Left cardiac atrium (tissue), 4 donors: ENCODE measurements at places on chromosomes 3 and 15. TPM values are rescaled to one million over a fixed set of nuclear protein-coding genes. Genes with fewer than 3 reads are reported as not detected.

Gene VILL
- total RNA-seq: 6.2 TPM

GRCh38 chr3:194103983-194104751, 31.8 kb upstream of the HES1 start:
- no peak for DNase-seq

DNA sequence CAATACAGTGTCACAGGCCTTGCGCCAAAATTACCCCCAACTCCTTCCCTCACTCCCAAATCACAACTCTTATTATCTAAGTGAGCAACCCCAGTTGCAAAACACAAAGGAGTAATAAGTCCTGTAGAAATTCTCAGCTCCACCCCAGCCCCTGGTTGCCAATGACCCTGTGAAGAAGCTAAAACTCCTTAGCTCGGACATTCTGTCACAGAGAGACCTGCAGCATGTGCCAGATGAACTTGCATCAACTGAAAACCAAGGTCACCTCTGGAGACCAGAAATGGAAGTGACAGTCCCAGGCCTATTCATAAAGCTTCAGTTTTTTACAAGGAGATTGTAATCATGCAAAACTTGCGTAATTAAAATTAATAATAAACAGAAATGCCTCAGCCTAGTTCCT, 55.2 kb downstream of the RBPMS2 start:
- DNase-seq: no peak

DNA sequence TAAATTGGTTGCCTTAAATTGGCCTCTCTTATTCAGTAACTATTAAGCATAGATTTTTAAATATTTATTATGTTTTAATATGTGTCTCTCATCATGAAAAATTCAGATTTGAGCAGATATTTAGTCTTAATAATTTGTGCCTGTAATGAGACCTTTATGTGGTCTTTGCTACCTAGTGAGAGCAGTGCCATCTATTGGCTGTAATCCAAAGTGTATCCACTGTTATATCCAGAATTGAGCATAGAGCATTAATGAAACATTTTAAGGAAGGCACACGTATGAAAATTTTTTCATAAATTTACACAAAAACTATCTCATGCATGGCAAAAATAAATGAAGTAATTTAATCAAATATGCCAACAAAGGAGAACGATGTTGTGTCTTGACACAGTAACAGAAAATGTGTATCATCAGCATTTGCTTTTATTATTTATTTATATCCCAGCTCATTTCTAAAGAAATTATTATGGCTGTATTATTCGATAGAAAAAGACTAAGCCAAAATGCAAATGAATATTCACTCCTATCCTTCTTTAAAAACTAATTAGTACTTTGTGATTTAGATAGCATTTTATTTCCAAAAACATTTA, 203.5 kb downstream of the RSRC1 start:
- no peak for DNase-seq

Gene TMEM266
- total RNA-seq: 0.12 TPM

- no peak for DNase-seq
Observed at GRCh38 chr3:11956781-11957180, 47.4 kb upstream of the SYN2 start.

Gene ZNF502
- 4.4 TPM for total RNA-seq

DNA sequence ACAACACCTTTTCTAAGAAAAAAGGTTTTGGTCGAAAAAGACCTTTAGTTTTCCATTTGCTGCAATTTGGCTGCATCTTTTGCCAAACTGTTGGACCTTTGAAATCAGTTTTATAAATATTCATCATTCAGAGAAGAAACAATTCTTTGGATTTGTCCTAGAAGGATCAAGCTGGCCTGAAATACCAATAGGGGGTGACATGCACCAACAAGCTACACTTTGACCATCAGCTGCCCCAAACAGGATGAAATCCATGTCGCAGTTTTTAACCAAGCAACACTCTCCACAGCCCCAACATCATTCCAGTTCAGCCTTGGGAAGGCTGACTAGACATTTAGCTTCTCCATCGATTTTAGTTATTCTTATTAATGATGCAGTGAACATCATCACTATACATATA, 9.8 kb downstream of the RPL15 start:
- no peak for DNase-seq

GRCh38 chr3:55906896-55907295, 419.8 kb upstream of the WNT5A start:
- no peak for DNase-seq

DNA sequence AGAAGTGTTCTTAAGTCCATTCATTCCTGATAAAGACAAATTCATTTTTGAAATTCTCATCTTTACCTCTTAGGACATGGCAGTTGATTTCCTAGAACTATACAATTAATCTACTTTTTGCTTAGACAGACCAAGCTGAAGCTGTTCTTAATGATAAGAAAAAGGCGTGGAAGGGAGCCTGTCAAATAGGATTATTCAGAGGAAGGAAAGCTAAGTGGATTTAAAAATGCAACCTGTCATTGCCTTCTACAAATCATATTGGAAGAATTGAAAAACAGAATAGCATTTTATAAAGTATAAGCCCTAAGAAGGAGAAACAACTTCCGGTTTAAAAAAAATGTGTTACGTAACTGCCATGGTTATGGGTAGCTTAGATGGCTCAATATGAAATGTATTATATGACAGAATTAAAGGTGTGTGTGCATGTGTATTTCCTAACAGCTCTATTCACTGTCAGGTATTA, 81.2 kb upstream of the RAP2B start:
- no peak for DNase-seq

DNA sequence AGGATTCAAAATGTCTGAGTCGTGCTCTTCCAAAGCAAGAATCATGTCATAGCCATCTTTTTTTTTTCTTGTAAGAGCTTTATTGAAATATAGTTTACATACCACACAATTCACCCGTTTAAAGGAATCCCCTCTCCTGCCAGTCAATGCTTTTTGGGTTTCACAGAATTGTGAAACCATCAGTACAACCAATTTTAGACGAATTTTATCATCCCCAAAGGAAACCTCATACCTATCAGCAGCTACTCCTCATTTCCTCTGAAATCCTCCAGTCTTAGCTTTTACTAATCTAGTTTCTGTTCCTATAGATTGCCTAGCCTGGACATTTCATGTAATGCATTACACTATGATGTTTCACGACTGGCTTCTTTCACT, 39.6 kb downstream of the ADIPOQ start:
- DNase-seq: no peak

- no peak for DNase-seq
Observed at GRCh38 chr3:58392181-58392580, 41.5 kb downstream of the PDHB start.

Gene PLXND1
- total RNA-seq: 112 TPM

DNA sequence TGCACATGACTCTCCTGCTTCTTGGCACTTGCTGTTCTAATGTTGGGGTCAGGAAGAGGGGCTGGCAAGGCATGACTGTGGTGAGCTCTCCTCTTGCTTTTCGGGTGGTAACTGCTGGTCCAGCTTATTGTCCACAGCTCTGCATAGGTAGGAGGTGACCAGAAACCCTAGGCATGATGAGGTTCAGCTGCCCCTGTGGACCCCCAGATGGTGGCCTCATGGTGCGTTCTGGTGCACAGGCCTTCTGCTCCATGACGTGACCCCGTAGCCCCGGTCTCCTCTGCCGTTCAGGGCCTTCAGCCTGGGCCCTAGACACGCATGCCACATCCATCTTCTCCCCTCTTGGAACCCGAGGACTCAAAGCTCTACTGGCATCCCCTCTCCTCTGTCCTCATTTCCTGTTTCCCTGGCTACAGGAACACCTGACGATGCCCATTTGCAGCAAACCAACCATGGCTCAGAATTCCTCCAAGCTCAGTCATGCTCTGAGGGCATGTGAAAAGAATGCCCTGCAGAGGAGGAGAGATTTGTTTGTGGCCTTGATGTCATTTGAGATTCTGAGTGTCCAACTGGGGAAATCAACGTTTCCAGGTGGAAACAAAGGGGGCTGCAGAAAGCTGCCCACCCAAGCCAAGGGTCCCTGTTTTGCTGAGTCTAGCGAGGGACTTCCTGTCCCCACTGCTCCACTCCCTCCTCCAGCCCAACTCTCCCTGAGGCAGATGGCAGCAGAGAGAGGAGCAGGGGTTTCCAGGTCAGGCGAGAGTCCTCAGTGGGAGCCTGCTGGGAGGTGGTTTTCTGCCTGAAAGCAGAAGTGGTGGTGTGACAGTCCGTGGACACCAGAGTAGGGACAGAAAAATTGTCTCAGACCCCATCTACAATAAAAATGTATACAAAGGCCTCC, 198.7 kb upstream of the LYSMD4 start:
- no peak for DNase-seq

DNA sequence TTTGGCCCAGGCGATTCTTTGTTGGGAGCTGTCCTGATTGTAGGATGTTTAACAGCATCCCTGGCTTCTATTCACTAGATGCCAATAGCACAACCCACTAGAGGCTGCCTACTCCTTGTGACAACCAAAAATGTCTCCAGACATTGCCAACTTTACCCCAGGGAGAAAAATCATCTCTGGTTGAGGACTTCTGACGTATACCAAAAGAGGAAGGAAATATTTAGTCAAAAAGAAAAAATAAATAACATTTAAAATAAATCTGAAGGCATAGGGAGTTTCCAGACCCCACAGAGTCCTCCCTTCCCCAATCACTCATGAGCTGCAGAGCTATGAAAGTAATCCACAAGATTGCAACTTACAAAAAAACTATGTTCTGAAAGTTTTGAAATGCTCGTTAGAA, 61.0 kb downstream of the MECOM start:
- DNase-seq: no peak

DNA sequence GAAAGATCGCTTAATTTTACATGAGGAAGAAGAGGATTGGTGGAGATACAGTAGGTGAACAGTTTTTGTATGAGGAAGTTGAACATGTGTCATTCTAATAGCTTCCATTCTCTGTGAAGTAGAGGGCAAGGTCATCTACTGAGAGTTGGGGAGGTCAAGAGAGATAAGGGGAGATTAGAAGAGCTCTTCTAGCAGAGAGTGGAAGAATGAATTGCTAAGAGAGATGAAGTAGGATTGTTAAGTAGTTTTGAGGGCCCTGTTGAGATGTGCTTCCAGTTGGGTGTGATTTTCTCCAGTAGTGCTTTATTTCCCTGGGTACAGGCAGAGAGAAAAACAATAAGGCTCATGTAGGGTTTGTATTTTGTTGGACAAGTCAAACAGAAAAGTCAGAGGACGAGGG, 5.2 kb downstream of the OPA1 start:
- DNase-seq: no peak

Gene NOX5
- 0.18 TPM for total RNA-seq

Gene CALML4
- 4.3 TPM for total RNA-seq

- DNase-seq: no peak
Observed at GRCh38 chr15:73987250-73987649, 4.8 kb downstream of the STOML1 start.

DNA sequence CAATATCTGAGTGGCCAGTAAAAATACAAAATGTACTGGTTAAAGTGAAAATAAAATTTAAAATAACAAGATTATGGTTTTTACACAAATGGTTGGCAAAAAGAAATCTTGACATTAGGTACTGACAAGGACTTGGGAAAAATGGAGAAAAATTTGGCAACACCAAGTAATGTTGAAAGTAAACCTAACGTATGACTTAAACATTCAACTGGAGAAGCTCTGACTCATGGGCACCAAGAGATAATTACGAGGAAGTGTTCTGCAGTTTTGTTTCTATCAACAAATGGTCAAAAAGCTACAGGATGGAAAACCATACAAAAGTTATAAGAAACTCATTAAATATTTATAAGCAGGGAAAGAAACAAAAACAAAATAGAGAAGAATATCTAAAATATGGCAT, 177.7 kb downstream of the ZNF385D start:
- DNase-seq: no peak

Gene NTRK3
- 6.9 TPM for total RNA-seq

DNA sequence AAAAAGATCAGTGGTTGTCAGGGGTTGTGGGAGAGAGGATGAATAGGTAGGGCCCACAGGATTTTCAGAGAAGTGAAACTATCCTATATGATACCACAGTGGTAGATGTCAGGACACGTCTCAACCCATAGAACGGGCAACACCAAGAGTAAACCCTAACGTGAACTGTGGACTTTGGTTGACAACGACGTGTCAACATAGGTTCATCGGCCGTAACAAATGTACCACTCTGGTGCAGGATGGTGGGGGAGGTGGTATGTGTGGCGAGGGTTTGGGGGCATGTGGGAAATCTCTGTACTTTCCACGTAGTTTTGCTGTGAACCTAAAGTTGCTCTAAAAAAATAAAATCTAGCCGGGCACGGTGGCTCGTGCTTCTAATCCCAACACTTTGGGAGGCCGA, 13.0 kb upstream of the PIGZ start:
- DNase-seq: no peak

Gene ANO10
- 16.7 TPM for total RNA-seq

DNA sequence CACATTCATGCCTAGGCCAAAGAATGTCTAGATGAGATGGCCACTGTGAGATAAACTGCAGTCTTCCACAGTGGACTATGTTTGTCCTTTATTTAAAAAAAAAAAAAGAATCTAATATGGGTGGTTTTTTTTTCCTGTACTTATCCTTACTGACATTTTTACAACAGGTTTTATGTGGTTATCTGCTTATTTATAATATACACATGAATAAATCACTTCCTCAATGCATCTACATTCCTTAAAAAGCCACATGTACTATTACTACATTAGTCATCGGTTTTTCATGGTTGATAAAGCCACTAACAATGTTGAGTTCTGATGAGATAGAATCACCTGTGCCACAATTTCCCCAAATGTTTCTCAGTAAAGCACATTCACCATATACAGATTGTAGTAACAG, 341.3 kb upstream of the THBS1 start:
- no peak for DNase-seq

DNA sequence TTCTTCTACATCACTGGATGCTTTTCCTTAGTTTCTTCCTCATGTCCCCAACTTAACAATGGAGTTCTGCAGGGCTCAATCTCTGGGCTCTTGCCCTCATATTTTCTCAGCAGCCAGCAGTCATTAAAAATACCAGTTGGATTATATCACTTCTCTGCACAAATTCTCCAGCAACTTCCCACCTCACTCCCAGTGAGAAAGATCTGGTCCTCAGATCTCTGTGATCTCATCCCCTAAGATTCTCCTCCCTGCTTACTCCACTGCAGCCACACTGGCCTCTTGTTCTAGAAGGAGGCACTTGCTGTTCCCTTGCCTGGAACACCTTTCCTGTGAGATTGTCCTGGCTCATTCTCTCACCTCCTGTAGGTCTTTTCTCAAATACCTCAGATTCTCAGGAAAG, 6.1 kb downstream of the ERICH6 start:
- no peak for DNase-seq

GRCh38 chr3:101567528-101568317, 6.1 kb downstream of the TRMT10C start:
- DNase-seq: no peak

Gene ZNF660
- 1.8 TPM for total RNA-seq

Gene KAT2B
- total RNA-seq: 73.3 TPM

Gene ZNF445
- total RNA-seq: 13.5 TPM
